Metanephros (tissue), 2 donors: ENCODE measurements at places on chromosomes 4 and X. TPM values are rescaled to one million over a fixed set of nuclear protein-coding genes. Genes with fewer than 3 reads are reported as not detected.

TNIP3 gene
- 1.5 TPM for total RNA-seq

FRG1 gene
- 17.2 TPM for total RNA-seq

REPS2 gene
- 16.2 TPM for total RNA-seq

BRS3 gene
- not detected for total RNA-seq

FREM3 gene
- total RNA-seq, result 0.12 TPM

SMIM20 gene
- 53.9 TPM for total RNA-seq

HEPH gene
- total RNA-seq, result 53.5 TPM

UTP14A gene
- 8.5 TPM for total RNA-seq
